CD4-positive, alpha-beta T cell (primary cell): ENCODE measurements at places on chromosomes 6 and 20. TPM values are rescaled to one million over a fixed set of nuclear protein-coding genes. Genes with fewer than 3 reads are reported as not detected.

- no peak for DNase-seq
Measured at GRCh38 chr20:45301824-45302271, 4.8 kb upstream of the RBPJL start.

DNA sequence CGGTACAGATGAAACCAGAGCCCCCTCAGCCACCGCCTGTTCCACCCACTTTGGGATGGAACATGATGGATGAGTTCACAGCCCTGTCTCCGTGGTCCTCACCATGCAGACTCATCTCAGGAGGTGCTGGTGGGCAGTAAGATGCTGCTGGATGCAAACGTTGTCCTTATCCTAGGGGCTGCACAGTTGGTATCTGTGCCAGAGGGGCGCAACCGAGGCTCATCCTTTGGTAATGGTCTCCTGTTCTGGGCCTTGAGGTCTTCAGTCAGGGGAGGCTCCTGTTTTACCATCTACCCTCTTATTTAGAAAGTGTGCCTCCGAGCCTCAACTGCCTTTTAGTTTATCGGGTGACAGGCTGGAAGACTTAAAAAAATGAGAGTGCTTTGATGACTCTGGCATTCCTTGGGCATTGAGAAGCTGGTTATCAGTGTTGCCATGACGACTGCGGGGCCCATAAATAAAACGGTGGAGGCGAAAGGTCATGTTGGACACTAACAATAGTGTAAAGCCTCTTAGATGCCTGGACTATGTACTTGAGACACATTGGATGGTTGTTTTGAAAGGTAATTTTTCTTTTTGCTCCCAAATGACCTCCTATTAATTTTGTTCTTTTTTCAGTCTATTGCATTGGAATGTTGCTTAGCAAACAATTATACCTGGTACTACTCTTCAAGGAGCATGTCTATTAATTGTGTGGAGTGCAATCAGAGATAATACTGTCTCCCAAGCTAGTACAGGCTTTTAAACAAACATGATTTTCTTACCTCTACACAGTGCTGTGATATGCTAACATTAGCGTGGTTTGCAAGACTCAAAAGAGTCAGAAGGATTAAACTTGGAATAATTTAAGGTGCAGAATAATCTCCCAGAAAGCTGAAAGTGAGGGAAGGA, 74.2 kb upstream of the DSP start:
- no peak for DNase-seq

- DNase-seq: no peak
Measured at GRCh38 chr20:20608041-20608440, 104.4 kb downstream of the RALGAPA2 start.

- DNase-seq: no peak
Measured at GRCh38 chr6:12047304-12047703, 35.2 kb downstream of the HIVEP1 start.

DNA sequence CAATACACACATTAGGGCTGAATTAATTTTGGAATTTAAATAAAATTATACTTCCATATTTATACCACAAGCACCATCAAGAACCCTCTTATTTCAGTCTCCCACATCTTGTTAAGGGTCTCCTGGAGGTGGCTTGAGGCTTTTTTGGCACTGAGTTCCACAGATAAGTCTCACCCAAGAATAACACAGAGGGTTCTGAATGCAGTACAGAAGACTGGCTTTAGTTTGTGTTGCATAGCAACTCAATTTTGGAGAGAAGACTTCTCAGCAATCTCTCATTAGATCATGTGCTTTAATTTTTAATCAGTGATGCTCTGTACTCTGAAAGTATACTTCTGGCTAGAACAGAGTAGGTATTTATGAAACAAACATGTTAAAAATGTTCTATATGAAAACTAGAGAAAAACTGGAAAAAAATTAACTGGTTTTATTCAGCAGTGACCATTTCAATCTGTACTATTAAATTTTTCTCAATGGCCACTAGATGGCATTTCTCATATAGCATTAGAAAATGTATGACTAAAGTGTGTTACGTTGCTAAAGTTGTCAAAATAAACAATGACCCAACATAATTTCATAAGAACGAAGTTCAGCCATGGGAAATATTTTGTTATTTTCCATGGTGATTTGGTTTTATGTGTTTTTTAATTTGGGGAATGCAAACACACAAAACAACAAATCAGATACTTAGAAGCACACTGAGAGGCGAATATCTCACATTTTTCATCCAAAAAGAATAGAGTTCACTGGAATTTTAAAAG, 32.7 kb upstream of the MAP7 start:
- DNase-seq: no peak

DNA sequence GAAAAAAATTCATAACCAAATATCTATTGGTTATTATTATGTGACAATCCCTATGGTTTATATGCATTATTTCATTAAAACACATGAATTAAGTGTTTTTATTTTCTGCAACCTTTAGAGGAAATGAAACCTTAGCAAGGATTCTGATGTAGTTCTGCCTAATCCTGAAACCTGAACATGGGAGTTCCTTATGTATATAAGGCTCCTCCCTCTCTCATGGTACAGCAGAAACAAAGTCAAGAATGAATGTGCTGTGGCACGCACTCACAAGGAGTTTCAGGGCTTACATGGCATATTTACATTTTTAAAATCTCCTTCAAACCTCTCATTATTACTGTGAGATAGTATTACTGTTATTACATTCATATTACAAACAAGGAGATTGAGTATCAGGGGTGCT, 426.4 kb upstream of the CITED2 start:
- no peak for DNase-seq

DNA sequence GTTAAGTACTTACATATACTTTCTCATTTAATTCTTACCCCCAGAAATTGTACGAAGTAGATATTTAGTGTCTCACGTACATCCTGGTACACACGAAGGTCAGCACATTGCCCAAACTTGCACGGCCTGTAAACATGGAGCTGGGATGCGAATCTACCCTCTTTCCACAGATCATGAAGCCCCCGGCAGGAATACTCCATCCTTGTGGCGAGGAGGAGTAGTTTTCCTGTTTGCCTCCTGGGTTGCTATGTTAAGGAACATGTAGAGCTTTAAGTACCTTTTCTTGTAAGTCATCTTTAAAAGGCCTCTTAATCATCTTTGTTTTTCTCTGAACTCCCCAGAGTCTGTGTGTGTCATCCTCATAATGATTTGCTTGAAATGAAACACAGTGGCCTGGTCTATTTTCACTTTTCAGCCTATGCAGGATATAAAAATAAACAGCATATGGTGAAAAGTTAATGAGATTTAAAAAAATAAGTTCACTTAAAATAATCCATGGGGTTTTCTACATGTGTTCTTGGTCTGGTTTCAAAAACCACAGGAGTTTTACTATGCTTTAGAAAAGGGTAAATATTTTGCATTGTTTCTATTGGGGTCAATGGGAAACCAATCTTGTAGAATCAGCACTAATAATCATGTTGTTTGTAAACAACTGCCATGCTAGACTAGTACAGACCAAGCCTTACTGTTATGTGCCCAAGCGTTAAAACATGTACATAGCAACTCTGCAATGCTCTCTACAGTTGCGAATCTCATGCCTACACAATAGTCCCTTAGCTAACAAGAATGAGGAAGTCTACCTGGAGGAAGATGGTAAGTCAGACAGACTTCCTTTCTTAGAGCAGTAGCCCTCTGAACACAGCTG, 9.3 kb upstream of the ARID1B start:
- DNase-seq: no peak

GRCh38 chr6:83221276-83221675, 28.1 kb downstream of the RWDD2A start:
- DNase-seq: no peak

The ALDH8A1 gene
- total RNA-seq: 1.6 TPM

The SLC22A2 gene
- not detected for total RNA-seq
